ENCODE measurements at places on chromosomes 16 and 17. TPM values are rescaled to one million over a fixed set of nuclear protein-coding genes. Genes with fewer than 3 reads are reported as not detected.

Gene TMEM95
- not detected for total RNA-seq

- DNase-seq: no peak
Measured at GRCh38 chr16:12413393-12413792, 390.3 kb downstream of the CPPED1 start.

Gene CX3CL1
- not detected for total RNA-seq

GRCh38 chr16:740459-740763, 386 bp downstream of the CIAO3 start:
- no peak for DNase-seq

DNA sequence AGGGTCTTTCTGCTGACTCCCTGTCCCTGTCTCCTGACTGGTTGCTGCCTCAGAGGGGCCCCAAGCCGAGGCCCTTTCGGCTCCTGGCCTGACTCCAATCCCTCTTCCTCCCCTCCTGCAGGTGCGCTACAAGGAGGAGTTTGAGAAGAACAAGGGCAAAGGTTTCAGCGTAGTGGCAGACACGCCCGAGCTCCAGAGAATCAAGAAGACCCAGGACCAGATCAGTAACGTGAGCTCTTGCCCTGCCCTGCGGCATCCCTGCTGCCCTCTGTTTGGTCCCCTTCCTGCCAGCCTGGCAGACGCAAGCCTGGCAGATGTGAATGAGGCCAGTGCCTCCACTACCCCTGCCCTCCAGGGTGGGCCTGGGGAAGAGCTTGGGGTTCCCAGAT, 27.1 kb upstream of the LASP1NB start:
- no peak for DNase-seq

Gene SLC52A1
- 0.58 TPM for total RNA-seq

DNA sequence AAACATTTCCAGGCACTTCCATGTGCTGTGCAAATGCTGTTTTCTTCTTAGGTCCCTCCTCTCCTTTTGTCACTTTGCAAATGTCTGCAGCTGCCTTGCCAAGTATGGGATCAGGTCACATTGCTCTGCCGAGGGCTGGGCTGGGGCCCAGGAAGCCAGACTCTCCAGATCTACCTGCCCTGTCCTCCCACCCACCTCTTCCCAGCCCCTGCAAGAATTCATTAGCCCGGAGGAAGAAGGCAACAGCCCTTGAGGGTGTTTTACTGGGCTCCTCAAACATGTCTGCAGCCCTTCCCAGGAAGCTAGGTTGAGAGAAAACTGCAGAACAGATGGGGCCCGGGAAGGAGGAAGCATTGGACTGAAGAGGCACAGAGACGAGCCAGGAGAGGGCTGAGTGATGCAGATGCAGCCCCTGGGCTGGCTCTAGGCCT, 47.1 kb downstream of the WSB1 start:
- no peak for DNase-seq

Gene SHISA9
- not detected for total RNA-seq

GRCh38 chr17:66281661-66282369, 20.6 kb upstream of the PRKCA start:
- DNase-seq: no peak

GRCh38 chr16:56609463-56609921, 1.1 kb downstream of the MT2A start:
- peak; percentile 82 for DNase-seq

Gene PRDM7
- not detected for total RNA-seq

Gene SPN
- total RNA-seq: 168 TPM

DNA sequence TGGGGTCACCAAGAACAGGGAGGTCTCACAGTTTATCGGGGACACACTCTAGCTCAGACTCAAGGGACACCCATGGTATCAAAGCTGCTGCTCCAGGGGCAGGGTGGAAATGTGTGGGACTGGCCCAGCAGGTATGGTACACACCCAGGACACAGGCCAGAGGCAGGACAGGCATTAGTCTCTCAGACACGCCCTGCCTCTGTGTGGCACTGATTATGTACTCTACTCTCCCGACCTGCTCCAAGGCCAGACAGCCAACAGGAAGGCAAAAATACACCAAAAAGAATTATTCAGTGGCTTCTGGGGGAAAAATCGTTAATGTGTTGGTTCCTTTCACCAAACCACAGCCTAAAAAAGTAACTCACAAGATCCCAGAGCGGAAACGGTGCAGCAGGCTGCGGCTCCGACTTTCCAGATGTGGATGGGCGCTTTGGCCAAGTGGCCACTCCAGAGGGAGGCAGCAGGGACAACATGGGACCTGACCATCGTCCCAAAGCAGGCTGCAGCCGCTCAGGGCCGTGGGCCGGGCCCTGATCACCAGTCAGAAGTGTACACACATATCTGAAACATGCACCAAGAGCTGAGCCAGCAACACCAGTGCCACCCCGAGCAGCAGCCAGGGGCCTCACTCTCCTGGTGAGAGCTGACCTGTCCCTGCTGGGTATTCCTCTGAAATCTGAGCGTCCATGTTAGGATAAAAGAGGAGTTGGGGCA, 1.0 kb upstream of the SIRT7 start:
- DNase-seq: no peak

Gene ABCA5
- 45.0 TPM for total RNA-seq

Gene MINK1
- total RNA-seq: 139 TPM

Gene PIPOX
- 3.5 TPM for total RNA-seq

Gene ABCC12
- total RNA-seq: not detected

GRCh38 chr17:65558683-65559460, 2.6 kb downstream of the AXIN2 start:
- peak; percentile 19 for DNase-seq

Gene HBA1
- not detected for total RNA-seq

Gene VWA3A
- 0.41 TPM for total RNA-seq

DNA sequence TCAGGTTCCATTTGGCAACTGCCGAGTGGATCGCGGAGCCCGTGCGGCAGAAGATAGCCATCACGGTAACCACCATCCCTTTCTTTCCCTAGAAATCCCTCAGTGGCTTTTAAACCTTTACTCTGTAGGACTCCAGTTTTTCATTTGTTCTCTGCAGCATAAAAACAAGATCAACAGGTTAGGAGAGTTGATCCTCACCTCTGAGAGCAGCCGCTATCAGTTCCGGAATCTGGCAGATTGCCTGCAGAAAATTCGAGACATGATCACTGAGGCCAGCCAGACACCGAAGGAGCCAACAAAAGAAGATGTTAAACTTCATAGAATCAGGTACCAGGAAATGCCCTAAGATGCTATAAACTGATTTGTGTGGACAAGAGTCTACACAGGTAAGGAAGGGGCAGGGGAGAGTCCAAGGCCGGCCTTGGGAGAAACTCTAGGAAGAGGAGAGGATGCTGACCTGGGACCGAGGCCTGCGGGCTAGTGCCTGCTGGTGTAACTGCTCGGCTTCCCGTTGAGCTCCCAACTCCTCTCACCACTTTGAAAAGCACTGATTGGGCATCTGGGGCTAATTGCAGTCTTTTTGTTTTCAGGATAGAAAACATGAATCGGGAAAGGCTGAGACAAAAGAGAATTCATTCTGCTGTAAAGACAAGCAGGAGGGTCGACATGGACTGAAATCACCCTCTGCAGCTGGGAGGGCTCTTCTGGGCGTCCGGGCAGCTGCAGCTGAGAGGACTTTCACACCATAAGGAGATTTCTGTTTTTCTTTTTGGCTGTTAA, 8.1 kb downstream of the MRPL58 start:
- DNase-seq: no peak

Gene TBC1D26
- total RNA-seq: 0.19 TPM

DNA sequence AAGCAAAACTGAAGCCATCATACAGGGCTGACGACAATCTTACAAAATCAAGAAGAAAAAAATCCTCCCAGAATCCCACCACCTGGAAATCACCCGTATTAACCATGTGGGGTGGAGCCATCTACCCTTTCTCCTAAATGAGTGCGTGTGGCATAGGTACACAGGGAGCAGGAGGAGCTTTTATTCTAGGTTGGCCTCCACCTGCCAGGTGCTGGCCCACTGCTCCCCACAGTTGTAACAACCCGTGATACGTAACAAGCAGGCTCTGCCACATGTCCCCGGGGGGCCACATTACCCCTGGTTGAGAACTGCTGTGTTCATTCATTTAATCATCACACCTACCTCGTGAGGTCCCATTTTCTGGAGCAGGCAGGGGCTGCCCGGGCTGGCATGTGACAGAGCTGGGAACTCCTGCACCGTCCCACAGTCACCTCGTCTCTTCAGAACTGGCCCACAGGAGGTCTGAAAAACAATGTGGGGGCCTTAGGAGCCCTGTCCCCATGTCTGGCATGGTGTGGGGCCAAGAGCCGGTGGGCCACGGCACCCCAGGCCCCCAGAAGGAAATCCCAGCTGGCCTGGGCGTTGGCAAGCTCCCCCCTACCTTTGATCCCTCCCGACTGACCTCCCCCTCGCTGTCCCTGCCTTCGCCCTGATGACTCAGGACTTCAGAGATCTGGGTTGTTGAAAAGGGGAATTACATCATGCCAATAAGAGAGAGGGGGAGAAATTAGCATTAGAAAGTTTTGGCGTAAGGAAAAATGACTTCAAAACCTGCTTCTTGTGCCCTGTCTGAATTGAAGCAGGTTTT, 12.9 kb downstream of the CMIP start:
- no peak for DNase-seq

Gene OR2C1
- total RNA-seq: not detected

- peak; percentile 40 for DNase-seq
Measured at GRCh38 chr16:87416826-87417527, 24.8 kb downstream of the MAP1LC3B start.

- peak; percentile 42 for DNase-seq
Measured at GRCh38 chr17:72725433-72726068, 366.9 kb downstream of the SLC39A11 start.

Gene SDR42E1
- 9.8 TPM for total RNA-seq

DNA sequence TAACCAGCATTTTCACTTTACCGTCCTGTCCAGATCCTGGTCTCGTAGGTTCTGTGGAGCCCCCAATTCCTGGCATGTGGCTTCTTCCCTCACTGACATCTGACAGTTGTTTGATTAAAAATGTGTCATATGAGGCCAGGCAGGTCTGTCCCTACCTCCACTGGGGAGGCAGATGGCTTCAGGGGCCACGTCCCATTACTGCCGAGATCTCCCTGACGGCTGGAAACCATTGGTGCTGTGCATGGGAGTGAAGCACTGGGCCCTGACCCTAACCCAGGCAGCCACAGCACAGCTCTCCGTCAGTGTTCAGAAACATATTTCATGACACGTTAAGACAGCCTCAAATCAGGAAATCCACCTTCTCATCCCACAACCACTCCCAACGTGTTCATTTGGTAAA, 77.5 kb downstream of the GNAO1 start:
- no peak for DNase-seq

DNA sequence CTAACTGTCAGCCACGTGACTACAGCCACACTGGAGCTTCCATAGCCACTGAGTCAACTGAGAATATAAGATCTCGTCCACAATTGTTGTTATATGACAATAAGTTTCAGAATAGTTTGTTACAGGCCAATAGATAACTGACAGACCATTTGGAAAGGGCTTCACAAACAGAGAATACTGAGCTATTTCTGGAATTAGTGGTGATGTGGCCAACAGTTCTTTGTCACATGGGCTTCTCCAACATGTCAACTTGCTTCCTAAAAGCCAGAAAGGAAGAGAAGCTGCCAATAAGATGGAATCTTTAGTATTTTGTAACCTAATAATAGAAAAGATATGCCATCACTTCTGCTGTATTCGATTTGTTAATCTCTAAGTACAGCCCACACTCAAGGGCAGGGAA, 1220.4 kb downstream of the CDH8 start:
- no peak for DNase-seq

Gene GAST
- total RNA-seq: not detected

DNA sequence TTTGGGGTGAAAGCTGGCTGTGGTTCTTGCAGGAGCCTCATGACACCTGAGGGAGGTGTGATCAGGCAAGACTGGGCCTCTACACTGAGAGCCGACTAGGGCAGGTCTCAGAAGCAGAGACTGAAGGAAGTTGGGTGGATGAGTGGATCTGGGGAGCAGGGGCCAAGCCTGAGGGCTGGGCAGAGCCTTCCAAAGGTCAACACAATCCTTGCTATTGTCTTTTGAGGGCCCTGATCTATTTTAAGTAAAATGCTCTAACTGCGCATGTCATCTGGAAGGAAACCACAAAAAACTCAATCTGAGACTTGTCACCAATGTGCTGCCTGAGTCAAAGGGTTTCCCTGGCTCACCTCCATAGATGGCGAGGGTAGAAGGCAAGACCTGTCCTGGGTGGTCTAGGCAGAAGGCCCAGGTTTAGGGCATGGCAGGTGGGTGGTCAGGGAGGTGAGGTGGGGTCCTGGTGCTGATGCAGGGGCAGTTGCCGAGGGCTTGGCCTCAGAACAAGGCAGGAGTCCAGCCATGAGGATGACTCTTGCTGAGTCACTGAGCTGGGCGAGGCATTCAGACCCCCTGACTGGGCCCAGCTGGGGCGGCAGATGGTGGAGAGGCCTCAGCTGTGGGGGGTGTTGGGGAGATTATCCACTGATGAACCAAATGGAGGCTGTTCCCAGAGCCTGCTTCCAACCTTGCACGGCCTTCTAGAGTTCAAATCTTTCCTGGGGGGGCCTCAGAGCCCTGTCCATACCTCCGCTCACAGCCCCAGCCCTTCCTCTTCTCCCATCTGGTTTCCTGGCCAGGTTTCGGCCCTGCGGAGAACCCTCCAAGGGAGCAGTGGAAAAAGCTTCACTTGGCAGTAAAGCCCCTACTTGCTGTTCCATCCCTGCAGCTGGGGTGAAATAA, 5.1 kb downstream of the MVP start:
- peak; percentile 26 for DNase-seq

Gene GLP2R
- not detected for total RNA-seq

GRCh38 chr17:50198026-50198669, 3.3 kb downstream of the COL1A1 start:
- DNase-seq: peak; percentile 44

DNA sequence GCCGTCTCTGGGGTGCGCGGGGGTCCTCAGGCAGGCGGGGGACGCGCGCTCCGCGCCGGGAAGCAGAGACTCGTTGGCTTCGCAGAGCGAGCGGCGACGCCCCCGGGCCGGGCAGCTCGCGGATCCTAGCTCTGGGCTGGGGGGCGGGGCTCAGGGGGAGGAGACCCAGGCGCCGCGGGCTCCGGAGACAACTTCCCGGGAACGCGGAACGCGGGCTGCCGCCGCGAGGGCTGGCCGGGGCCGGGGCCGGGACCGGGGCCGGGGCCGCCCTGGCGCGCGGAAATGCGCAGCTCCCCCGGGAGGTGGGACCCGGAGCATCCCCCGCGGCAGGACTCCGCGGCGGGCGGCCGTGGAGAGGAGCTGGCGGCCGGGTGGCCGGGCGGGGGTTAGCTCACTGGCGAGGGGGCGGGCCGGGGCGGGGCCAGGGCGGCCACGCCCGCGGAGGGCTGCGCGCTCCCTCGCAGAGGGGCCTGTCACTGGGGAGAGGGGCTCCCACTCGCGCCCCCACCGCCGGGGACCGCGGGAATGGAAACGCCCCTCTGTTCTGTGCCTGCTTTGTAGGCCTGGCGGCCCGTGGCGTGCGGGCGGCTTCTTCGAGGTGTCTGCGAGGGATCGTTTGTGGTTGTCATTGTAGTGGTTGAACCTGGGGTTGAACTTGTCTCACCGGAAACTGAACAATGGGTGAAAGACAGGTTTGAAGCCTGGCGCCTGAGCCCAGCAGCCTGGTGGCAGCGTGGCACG, at the start of gene GAS7:
Gene GAS7, minus strand, starts transcription at position 98 of the 741 bp plus-strand sequence.
- DNase-seq: peak; percentile 36

GRCh38 chr17:59424331-59424730, 92.9 kb downstream of the YPEL2 start:
- DNase-seq: no peak
